AG08396 (cell line): ENCODE measurements at places on chromosomes 16 and 17.

GRCh38 chr17:12547831-12548230, 117.9 kb upstream of the MYOCD start:
- no peak for DNase-seq

DNA sequence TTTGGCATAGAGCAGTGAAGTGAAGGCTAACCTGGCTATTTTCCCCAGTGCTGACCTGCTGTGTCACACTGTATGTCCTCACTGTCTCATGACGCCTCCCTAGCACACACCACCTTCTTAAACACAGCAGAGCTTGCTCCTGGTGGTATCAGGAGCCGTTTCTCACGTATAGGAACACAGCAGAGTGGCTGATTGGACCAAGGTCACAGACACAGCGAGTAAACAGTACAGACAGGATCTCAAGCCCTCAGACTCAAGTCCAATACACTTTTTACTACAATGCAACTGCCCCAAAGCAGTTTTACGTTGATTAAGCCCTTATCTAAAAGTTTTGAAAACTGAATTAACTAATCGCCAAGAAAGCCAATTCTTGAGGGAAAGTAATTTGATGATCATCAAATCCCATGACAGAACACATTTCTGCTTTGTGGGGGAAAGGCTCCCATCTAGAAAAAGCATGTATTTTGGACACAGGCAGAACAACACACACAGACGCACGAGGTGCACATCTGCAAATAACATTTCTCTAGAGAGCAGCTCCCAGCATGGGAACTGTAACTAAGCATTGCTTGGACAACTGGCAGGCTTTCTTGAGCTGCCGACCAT, 15.2 kb downstream of the ARHGAP17 start:
- DNase-seq, result no peak

GRCh38 chr17:68087851-68088250, 52.3 kb downstream of the KPNA2 start:
- DNase-seq, result no peak

DNA sequence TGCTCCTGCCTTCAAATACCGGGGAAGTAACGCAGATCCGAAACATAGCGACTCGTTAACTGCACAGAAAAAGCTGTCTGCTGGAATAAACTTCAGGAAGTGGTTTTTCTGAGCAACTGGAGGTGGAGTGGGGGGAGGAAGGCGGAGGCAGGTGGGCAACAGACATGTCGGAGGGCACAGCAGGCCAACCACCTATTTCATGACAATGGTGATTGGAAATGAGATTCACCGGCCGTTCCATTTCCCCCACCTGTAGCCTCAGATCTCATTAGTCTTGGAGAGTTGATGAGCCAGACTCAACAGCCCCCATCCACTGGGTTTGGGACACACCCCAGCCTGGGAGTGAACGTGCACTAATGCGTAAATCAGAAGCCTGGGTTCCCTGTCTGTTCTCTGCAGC, 7.7 kb upstream of the PECAM1 start:
- no peak for DNase-seq

DNA sequence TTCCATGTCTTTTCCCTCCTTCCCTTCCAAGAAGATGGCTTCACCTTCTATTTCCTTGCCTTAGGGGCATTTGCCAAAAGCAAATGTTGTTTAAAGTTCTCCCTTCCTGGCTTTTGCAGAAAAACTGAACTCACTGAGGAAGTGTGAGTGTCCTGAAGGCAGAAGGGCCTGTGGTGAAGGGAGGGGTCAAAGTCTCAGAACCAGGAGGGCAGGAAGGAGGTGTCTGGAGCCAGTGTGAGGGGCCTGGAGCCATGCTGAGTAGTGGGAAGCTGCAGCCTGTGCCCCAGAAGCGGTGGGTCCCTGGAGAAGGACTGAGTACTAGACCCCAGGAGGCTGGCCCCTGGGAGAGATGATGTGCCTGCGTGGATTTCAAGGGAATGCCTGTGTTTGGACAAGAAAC, 23.8 kb upstream of the SUPT4H1 start:
- DNase-seq, result no peak

DNA sequence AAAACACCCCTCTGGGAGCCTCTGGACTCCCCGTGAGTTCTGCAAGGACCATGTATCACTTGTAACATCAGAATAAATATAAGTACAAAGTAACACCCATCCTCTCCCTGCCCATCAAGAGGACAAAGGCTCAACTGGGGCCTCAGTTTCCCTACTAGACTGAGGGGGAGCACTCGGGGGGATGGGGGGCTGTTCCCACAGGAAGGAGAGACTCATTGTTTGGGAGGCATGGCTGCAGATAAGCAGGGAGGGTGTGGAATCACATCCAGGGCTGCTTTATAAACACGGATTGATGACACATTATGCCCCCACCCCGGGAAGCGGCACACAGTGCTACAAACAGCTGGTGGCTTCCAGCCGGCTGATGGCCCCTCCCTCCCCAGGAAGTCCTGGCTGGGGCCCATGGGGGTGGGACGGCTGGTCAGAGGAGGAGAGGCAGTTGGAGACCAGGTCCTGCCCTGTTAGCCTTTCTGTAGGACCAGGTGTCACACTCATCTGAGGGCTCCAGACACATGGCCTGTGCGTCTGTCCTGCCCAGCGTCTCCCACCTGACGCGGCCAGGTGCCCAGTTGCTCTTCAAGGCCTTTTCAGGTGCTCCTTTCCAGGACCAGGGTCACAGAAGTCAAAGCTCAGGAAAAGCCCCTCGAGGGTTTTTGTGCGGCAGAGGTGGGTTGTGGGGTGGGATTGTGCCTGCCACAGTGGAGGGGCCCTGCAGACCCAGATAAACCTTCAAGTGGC, 1.3 kb upstream of the MPG start:
- DNase-seq, result peak; percentile 92

DNA sequence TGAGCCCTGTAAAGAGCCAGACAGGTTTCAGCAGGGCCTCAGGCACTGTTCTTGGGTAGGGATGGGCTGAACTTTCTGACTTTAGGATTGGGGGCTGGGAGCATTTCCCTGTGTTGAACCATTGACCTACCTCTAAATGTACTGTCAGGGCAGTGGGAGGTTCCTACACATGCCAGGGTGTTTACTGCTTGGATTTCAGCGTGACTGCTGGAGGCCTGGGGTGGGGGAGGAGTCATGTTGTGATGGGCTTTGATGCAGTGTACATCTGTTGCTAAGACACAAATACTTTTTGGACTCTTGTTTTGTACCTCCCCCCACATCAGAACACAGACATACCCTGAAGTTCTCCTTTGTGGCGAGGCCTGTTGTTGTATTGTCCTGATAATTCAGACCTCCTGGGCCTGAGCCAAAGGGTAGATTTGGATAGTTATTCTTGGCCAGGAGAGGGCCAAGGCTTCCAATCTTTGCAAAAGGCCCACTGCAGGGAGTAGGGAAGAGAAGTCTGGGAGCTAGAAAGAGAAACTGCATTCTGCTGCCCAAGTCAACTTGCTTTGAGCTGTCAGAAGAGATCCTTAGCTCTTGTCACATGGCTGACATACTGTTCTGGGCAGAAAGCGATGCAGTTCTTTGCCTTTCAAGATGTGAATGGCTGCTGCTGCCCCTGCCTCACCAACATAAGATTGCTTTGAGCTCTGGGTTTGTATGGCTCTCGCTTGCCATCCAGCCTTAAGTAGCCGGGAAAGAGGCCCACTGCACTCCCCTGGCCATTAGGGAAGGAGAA, 3.7 kb downstream of the NFE2L1 start:
- peak; percentile 52 for DNase-seq
